ENCODE measurements at places on chromosomes 2 and 18.

GRCh38 chr2:144496092-144496976 lies 23.6 kb downstream of the ZEB2 start:
- no peaks in the 10 kb centered on the region for H3K27me3 ChIP-seq
- H3K4me1 ChIP-seq, result peaks cover 64% of the 10 kb centered on the region
- H3K36me3 ChIP-seq, result peaks cover 40% of the 10 kb centered on the region
- peak overlapping the region; percentile 60 for H3K4me3 ChIP-seq
- H3K27ac ChIP-seq, result peak overlapping the region; percentile 72

GRCh38 chr2:126700677-126701076 lies 44.7 kb downstream of the GYPC start:
- H3K36me3 ChIP-seq, result peaks cover 8% of the 10 kb centered on the region
- 0 out of 2 replicates have a peak, but pooled peaks cover 10% of the 10 kb centered on the region for H3K4me1 ChIP-seq
- peak; percentile 9 for DNase-seq
- peak overlapping the region; percentile 20 for H3K27ac ChIP-seq
- peaks cover 6% of the 10 kb centered on the region for H3K27me3 ChIP-seq

DNA sequence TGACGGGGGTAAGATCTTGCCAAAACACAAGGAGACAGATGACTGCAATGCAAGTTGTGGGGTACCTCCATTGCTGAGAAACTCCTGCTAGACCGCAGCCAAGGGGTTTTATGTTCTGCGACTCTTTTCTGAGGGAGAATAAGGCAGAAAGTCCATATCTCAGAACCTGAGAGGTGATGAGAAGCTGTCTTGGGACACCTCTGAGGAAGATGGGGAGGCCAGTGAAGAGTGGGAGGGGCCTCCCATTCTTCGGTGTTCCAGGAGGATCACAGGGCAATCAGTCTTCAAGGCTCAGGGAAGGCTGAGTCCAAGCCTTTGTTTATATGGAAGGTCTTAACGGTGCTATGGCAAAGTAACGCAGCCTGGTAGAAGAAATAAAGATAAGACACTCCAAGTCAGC lies 18.0 kb downstream of the CYP27A1 start:
- no peak overlapping the region for H3K27ac ChIP-seq
- peaks cover 4% of the 10 kb centered on the region for H3K36me3 ChIP-seq
- H3K4me1 ChIP-seq, result no peaks in the 10 kb centered on the region
- DNase-seq, result no peak
- no peak overlapping the region for H3K4me3 ChIP-seq
- peaks cover 14% of the 10 kb centered on the region for H3K27me3 ChIP-seq

DNA sequence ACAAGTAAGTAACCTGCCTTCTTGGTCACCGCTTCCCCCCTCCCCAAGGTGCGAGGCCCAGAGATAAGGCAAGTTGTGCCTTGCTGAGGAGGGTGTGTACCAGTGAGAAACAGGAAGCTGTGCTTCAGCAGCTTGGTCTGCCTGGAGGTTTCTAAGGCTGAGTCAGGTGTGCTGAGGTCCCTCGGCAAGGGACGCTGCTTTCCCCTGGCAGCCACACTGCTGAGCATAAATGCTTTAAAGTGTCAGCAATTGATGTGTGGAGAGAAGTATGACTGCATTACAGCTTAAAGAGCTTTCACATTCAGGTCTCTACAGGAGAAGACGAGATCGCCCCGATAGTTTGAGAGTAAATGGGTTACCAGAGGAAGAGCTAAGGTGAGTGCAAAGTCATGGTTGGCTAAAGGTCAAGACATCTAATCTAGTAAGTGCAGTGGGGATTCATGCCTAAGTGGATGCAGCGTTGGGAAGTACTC lies 86.9 kb downstream of the LIMS1 start:
- H3K27me3 ChIP-seq, result no peaks in the 10 kb centered on the region
- peaks cover 65% of the 10 kb centered on the region for H3K4me1 ChIP-seq

DNA sequence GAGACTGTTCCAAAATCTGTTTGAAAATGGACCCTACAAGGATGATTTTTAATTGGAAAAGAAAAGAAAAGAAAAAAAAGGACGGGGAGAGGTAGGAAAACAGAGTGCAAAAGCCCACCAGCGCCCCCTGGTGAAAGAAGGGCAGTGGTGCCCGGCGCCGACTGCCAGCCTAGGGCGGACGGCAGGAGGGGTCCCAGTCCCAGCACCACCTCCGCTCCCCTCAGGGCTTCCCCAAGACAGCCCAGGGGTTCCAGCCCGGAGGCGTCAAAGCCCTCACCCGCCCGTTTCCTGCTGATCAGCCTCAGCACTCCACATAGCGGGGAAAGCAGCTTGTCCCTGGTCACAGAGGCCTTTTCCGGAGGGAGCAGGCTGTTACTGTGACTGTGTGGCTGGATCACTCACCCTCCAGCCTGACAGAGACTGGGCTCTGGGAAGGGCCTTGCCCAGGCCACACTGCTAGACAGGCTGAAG lies 213.9 kb downstream of the TFCP2L1 start:
- H3K36me3 ChIP-seq, result no peaks in the 10 kb centered on the region
- peaks cover 7% of the 10 kb centered on the region for H3K27me3 ChIP-seq
- H3K4me3 ChIP-seq, result no peak overlapping the region
- no peaks in the 10 kb centered on the region for H3K4me1 ChIP-seq
- H3K27ac ChIP-seq, result no peak overlapping the region
